Memory B cell (primary cell): ENCODE measurements at places on chromosomes 4 and X.

GRCh38 chrX:1581132-1581531, 10.3 kb upstream of the AKAP17A start:
- peak; percentile 75 for DNase-seq

DNA sequence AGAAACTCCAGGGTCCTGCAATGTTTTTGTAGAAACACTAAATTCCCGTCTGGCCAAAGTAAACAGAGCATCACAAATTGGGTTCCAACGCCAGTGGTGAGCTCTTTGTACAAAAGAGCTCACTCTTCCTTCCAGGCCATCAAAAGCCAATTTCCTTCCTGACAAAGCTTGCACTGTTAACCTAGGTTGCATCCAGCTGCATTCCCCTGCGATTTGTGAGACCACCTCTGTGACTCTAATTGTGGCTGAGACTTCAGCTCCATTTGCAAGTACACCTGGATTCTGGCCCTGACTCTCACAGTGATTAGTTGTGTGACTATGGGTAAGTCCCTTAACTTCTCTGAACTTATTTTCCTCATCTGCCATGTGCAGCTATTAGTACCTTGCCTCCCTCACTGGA, 212.5 kb upstream of the CXorf66 start:
- no peak for DNase-seq

GRCh38 chrX:134999469-134999868, 8.7 kb downstream of the SMIM10 start:
- no peak for DNase-seq

DNA sequence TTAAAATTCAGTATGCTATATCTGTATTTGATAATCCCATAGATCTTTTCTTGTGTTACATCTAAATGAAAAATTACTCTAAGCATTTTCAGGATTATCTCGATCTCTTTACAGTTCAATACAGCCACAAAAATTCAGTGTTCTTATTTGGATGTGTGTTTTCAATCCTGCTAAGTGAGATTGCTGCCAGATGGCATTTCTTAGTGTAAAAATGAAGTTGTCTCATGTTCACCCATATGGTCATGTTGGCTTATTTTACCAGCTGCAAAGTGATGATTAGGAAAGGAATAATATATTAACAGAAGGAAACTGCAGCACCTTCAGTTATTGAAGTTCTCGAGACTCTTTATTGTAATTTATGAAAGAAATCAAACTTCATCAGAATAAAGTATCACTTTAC, 12.1 kb upstream of the FAM47A start:
- no peak for DNase-seq

DNA sequence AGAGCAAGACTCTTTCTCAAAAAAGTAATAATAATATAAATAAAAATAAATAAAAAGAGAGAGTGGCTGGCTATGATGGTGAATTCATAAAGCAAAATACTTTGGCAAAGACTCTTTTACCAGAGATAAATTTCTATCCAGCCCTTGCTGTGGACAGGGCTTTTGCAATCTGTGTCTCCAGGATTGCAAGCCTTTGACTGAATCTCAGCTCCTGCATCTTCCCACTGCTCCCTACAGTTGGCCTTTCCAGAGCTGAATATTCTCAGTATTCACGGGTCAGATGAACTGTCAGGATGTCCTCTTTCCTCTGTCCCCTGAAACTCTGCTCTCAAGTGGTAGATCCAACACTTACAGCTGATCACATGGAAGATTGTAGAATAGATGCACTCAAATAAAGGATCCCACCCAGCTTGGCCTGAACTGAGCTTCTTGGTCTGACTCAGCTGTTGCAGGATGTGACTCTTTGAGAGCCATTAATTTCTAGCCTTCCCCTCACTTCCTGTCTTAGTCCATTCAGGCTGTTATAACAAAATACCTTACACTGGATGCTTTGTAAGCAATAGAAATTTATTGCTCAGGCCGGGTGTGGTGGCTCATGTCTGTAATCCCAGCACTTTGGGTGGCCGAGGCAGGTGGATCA, 123.4 kb upstream of the GUCY1A1 start:
- DNase-seq, result no peak

GRCh38 chr4:99630857-99631360, 26.7 kb downstream of the C4orf54 start:
- DNase-seq, result no peak

DNA sequence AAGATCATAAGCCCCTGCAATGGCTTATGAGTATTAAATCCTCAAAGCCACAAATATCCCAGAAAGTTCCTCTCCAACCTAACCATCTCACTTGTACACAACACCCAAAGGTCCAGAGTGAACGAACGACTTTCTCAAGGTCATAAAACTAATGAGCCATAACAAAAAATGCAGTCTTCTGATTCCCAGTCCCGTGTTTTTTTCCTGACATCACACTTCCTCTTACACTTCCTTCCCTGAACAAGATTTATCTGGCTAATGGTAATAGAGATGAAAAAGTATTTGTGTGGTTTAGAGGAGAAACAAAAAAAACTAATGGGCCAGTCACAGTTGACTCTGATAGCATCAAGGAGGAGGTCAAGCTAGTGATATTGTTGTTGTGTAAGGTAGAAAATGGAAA, 99.5 kb upstream of the KLHL13 start:
- no peak for DNase-seq
